MG63 (cell line): ENCODE measurements at places on chromosomes 3 and 15. TPM values are rescaled to one million over a fixed set of nuclear protein-coding genes. Genes with fewer than 3 reads are reported as not detected.

GLDN gene
- 0.30 and 0.67 TPM in 2 replicates for total RNA-seq

GRCh38 chr15:66563126-66563525 lies 2.7 kb downstream of the LCTL start:
- no peak for DNase-seq

LDHAL6B gene
- not detected in 2 replicates for total RNA-seq

SLC24A5 gene
- not detected in 2 replicates for total RNA-seq
